ENCODE measurements at places on chromosomes 2 and 18.

DNA sequence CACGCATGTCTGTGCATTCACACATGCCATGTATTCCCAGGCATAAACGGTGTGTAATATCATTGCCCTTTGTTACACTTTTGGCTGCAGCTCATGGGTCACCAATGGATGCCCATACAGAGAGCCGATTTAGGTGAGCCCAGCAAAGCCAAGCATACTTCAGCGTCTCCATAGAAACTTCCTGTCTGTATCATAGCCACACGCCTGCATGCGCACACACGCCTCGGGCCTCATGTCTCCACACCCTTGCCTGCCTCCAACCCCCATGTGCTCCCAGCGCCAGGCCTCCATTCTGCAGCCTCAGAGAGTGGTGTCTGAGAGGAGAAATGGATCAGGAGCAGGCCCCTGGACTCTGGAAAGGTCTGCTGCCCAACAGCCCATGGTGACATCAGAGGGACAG, 33.5 kb upstream of the SELENOI start:
- no peak for DNase-seq

DNA sequence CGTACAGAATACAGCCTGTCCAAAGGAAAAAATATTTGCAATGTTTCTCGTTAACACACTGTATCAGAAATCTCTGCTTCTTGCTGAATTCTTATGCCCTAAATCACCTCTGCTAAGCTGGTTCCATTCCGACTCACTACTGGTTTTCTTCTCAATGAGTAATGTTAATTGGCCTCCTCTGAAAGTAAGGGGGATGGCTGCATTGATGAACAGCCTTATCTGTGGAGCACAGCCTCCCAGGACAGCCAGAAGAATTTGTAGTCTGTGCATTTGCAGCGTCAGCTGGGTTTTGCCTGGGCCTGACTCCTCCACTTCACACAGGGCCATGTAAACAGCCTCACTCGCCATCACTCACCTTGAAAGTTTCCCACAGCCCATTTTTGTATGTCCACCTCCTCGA, 127.7 kb downstream of the RNF152 start:
- no peak for DNase-seq

- no peak for DNase-seq
Observed at GRCh38 chr18:75075429-75075841, 133.5 kb downstream of the PTGR3 start.

GRCh38 chr2:192128655-192129054, 66.1 kb downstream of the TMEFF2 start:
- DNase-seq: no peak

DNA sequence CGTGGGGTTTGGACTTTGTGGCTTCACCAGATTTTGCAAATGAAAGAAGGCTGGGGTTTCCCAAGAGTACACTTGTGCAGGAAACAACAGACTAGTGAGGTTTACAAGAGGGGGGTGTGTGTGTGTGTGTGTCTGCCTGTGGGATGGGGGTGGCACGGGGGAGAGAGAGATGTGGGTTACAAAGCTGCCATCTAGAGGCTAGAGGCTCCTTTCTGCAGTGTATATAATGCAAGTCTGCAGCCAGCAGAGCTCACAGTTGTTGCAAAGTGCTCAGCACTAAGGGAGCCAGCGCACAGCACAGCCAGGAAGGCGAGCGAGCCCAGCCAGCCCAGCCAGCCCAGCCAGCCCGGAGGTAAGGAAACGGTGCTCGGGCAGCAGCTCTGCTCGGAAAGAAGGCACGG, at the start of gene ACKR3:
Gene ACKR3, plus strand, starts transcription at position 253 of the 401 bp plus-strand sequence. CDS start 10,641 bp downstream, outside the sequence.
- DNase-seq: peak; percentile 51

DNA sequence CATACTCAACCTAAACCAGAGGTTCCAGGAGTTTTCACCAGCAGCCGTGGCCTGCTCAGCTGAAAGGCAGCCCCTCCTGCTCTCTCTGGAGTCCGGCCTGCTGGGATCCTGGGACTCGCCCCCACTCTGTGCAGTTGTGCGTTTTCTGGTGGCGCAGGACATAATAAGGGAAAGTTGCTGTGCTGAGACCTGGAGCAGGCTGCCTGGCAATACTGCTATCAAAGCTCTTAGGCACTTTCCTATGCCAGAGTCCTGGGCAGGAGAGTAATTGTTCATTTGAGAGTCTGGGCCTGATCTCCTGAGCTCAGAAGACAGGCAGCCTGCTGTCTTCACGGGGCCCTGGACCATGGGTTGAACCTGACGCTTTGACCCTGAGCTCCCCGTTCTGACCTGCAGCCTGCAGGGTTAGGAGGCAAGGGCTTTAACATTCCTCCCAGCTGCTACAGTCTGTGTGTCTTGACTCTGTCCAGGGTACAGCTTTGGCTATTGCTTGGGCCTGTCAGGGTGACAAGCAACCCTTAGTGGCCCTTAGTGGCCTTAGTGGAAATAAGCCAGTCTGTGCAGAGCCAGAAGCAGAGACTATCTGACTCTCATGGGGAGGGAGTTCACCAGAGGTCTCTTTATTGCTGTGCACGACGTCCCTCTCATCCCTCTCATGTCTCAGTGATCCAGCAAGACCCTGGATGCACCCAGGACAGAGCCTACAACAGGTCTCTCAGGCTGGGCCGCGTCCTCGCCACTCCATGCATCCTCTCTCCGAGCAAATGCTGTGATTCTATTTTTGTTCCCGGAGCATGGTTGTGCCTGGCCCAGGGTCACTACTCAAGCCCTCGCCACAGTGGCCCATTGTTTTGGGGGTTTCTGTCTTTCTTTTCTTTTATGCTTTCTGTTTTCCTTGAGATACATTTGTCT, 60.6 kb downstream of the ACKR3 start:
- no peak for DNase-seq

- no peak for DNase-seq
Observed at GRCh38 chr18:75790796-75791195, 363.3 kb upstream of the SMIM21 start.

GRCh38 chr2:216369821-216370220, 2.5 kb downstream of the MARCHF4 start:
- DNase-seq: no peak

DNA sequence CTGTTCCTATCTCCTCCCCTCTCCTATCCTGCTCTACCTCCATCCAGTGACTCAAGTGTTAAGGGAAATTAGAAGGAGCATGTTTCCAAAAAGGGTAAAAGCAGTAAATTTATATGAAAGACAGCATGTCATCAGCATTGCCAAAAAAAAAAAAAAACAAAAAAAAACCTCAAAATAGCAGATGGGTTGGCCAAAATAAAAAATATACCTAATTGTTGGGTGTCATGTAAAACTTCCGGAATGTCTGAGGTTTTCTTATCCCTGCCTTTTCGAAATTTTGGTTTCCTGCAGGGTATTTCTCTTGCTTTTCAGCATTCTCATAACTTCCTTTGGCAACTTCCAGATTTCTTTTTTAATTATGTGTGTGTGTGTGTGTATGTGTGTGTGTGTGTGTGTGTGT, 241.6 kb upstream of the FN1 start:
- no peak for DNase-seq

- DNase-seq: no peak
Observed at GRCh38 chr2:86383844-86384243, 46.4 kb upstream of the REEP1 start.

GRCh38 chr2:20410556-20411277, 36.2 kb upstream of the RHOB start:
- no peak for DNase-seq

GRCh38 chr2:205682971-205683501, 735 bp downstream of the NRP2 start:
- no peak for DNase-seq

DNA sequence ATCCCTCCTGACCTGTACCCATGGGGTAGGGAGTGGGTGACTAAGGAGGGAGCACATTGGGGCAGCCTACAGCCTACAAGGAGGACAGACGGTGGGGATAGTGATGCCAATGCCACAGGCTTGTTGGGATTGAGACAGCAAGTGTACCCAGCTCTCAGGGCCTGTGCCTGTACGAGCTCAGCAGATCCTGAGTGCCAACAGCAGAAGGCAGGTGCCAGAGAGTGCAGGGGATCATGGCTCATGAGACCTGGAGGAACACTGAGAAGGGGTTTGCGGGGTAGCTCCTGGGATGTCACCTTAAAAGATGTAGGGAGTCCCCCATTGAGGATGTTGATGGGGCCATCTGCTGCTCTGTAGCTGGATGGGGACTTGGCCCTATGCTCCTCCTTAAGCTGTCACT, 10.3 kb upstream of the SNED1 start:
- no peak for DNase-seq

- no peak for DNase-seq
Observed at GRCh38 chr2:208406474-208407451, at the start of gene PTH2R. PTH2R (plus strand) TSS chr2:208406792; CDS start chr2:208407044, 252 bp downstream.

- no peak for DNase-seq
Observed at GRCh38 chr18:43720041-43720440, 442.8 kb upstream of the SYT4 start.

GRCh38 chr2:54341656-54342055, 85.6 kb upstream of the TSPYL6 start:
- no peak for DNase-seq

DNA sequence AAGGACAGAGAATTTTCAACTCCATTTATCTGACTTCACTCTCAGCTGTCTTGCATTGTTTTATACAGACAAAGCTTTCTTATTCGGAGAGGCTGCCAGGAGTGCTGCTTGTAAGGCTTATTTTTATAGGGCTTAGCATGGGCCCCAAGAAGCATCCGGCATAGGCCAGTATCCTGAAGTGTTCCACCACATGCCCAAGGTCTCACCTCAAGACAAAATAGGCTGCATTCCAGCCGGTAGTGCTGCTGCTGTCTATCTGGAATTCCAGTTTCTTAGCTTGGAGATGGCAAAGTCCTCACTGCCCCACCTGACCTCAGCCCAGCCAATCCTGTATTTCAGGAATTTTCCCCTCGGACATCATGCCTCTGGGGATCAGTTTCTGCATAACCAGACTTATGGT, 47.6 kb upstream of the MCFD2 start:
- DNase-seq: no peak
